ENCODE measurements at places on chromosomes 16 and 17. TPM values are rescaled to one million over a fixed set of nuclear protein-coding genes. Genes with fewer than 3 reads are reported as not detected.

DNA sequence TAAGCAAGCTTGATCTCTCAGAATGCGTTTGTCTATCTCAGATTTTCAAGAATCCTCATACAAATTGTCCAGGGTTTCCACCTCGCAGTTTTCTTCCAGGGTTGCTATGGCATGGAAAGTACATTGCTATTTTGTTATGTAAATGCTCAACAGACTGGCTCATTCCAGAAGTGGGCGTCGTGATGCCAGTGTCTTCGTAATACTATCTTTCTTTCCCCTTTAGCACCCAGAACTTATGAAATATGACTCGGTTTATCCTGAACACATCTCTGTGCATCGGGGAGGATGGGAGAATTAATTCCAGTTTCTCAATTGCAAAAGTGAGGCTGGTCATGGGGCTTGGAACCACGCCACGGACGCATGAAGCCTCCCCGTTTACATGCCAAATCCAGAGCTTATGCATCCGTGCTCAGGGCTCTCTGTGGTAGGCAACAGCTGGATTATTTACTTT lies 405.0 kb downstream of the WWOX start:
- DNase-seq = no peak

GRCh38 chr17:70855401-70856054 lies 686.2 kb downstream of the KCNJ2 start:
- no peak for DNase-seq

GRCh38 chr16:84922351-84923120 lies 88.8 kb downstream of the ZDHHC7 start:
- peak; percentile 36 for DNase-seq

Gene CDIPT
- 37.5 TPM for total RNA-seq

Gene TBC1D3C
- not detected for total RNA-seq

GRCh38 chr17:19388791-19389785 lies 2.1 kb upstream of the MFAP4 start:
- no peak for DNase-seq

Gene PIRT
- 0.07 TPM for total RNA-seq

DNA sequence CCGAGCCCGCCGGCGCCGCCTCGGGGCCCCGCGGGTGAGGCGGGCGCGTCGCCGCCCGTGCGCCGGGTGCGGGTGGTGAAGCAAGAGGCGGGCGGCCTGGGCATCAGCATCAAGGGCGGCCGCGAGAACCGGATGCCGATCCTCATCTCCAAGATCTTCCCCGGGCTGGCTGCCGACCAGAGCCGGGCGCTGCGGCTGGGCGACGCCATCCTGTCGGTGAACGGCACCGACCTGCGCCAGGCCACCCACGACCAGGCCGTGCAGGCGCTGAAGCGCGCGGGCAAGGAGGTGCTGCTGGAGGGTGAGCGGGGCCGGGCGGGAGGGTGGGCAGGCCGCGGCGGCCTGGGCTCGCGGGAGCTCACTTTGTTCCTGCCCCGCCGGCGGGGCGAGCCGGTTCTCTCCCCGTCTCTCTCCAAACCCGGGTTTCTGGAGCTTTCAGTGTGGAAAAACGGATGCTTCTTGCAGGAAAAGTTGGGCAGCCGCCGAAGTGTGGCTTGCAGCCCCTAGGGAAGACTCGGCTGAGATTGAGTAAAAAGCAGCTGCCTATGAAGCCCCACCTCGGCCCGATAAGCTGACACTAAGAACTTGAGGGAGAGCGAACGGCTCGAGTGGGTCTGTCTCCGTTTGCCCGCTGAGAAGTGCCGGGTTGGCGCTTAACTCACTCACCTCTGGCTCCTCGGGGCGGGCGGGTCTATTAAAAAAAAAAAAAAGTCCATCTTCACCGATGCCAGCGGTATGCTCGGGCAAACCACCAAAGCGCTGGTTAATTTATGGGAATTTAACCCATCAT lies 677 bp downstream of the SNTB2 start:
- DNase-seq = peak; percentile 38

DNA sequence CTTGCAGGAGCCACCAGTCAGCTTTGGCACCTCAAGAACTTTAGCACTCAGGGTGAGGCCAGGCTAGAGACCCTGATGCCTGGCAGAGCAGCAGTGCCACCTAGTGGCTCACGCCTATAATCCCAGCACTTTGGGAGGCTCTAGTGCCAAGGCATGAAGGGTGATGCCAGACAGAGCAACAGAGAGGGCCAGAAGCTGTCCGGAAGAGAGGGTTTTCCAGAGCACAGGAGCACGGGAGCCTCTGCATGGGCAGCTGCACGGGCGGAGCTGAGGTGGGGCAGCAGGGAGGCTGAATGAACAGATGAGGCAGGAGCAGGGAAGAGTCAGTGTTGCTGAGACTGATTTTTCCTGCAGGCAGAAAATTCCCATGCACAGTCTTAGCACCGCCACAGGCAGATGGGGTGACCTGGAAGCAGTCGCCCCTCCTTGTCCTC lies 38.9 kb downstream of the MYH3 start:
- DNase-seq = peak; percentile 66

- DNase-seq = no peak
These were observed 44.3 kb downstream of the IGF2BP1 start for GRCh38 chr17:49041527-49041926.

- no peak for DNase-seq
These were observed 54.8 kb downstream of the PLXDC1 start for GRCh38 chr17:39096508-39097149.

- no peak for DNase-seq
These were observed 42.7 kb downstream of the XPO6 start for GRCh38 chr16:28168991-28169554.

GRCh38 chr16:54059319-54059718 lies 227.3 kb downstream of the IRX3 start:
- DNase-seq = no peak

DNA sequence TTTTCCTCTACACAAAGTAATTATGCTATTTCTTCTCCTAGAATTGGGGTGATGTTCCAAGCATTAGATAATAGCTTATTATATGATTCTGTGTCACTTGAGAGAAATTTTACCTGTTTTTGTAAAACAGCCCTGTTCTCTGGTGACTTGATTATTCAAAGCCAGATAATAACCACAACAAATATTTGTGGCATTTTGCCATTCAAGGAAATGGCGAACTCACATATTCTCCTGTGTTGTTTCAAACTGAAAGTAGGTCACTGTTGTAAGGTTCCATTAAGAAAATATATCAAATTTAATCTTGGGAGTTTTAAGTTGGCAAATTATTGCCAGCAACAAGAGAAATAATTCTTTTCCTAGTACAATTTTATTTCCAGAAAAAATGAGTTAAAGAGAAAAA lies 124.8 kb downstream of the STXBP4 start:
- no peak for DNase-seq

Data from neural crest cell (in vitro differentiated cells).